T-helper 1 cell (primary cell): ENCODE measurements at places on chromosomes 6 and 20.

GRCh38 chr20:53793783-53794383, 200.2 kb upstream of the ZNF217 start:
- no peak for DNase-seq

DNA sequence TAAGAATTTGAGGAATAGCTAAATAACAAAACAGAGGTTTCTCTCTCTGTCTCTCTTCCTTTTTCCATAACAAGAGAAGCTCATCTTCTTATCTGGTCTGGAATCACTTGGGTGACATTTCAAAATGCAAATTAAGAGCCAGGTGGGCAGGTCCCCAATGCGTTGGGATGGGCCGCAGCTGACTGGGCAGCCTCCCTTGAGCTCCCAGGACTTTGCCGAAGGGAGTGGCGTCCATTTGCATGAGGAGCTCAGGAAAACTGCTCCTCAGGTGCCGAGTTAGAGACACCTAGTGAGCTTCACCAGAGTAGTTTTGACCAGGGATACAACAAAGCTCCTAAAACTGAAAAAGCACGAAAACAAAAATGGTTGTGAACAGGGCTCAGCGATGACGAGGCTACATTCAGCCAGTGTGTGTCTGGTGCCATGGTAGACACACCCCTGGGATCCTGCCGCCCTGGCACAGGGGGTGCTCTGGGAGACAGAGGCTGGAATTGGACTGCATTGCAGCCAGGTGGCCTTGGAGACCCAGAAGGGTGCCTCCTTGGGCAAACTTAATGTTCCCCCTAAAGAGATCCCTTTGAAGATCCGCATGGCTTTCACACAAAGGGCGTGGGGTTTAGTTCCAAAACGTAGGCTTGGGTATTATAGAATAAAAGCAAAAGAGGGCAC, 13.5 kb upstream of the SERPINB6 start:
- no peak for DNase-seq

GRCh38 chr6:150537491-150537890, 62.2 kb upstream of the PLEKHG1 start:
- DNase-seq, result no peak

- no peak for DNase-seq
Observed at GRCh38 chr20:43458422-43458924, 777 bp downstream of the SRSF6 start.

- DNase-seq, result no peak
Observed at GRCh38 chr20:43372051-43372450, 85.6 kb upstream of the SRSF6 start.

DNA sequence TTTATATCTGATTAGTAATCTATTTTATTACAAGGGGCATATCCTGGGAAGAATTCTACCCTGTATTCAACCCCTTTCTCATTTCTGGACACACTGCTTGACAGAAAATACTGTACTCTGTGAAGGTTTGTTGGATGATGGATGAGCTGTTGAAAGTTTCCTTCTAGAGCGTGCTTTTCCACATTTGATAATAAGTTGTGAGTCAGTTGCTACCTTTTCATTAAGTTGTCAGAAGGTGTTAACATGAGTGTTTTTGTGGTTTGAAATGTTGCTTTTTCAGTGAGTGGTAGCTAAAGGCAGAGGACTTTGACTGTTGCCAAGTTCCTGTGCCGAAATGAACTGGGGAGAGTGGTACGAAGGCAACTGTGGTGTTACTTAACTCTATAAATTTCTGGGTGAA, 3.9 kb upstream of the ECI2 start:
- no peak for DNase-seq

DNA sequence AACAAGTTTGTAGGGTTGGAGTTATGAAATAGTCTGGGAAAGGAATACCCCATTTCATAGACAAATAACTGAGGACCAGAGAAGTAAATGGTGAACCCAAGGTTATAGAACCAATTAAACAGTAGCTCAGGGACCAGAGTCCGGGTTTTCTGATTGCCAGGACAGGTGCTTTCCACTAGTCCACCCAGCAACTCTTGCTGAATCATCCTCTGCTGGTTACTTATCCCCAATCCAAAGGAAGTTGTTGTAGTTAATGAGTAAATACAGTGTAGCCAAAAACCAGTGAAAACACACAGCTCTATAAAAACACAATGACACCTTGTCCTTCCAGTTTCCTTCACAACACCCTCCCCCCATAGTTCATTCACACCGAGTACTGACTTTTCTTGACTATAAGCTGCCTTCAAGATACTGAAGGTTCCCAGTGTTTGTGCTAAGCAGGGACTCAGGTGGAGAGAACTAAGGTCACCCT, 766 bp upstream of the TINAG start:
- DNase-seq, result no peak

DNA sequence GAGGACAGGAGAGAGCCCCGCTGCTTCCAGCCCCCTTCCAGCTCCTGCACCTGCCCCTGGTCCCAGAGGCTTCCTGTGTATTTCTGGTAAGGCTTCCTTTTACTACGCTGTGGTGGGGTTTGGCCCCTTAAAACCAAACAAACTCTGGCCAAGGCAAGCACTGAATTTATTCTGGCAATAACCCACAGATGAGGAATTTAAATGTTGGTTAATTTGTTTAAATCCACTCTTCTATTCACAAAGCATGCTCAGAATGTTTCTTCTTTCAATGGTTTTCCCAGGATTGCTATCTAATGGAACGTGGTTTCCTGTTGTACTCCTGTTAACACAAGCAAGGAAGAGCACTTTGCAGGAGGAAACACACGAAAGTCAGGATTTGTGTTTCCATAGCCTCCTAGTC, 236.5 kb upstream of the FOXQ1 start:
- DNase-seq, result no peak
